CD8-positive, alpha-beta memory T cell (primary cell): ENCODE measurements at places on chromosomes 3 and 15.

DNA sequence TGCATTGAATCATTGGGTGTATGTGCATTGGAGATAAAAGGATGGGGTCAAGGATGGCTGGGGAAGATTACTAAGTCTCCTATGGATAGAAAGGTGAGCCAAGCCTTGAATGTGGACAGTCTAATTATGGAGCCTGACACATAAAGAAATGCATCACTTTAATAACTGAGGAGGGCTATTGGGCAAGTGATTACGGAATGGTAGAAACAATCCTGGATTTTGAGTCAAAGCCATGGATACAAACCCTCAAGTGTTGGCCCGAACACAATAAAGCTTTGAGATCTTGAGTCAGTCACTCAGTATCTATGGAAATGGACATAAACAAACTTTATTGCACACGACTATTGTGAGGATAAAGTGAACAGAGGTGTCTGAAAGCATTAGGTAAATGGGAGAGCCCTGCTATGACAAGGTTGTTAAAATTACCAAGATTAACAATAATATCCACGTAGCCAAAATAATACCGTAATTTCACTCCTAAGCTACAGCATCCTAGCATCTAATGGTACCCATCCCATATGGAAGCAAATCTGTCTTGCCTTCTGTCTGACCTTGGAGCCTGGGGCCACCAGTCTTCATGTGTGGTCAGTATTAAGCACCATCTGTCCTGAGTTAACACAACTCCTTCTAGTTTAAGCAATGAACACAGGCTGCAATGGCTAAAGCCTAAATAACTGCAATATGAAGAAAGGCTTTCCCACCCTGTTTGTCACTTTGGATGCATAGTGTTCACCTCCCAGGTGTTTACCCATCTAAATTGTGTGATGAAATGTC lies 136.9 kb upstream of the PRICKLE2 start:
- DNase-seq = no peak

DNA sequence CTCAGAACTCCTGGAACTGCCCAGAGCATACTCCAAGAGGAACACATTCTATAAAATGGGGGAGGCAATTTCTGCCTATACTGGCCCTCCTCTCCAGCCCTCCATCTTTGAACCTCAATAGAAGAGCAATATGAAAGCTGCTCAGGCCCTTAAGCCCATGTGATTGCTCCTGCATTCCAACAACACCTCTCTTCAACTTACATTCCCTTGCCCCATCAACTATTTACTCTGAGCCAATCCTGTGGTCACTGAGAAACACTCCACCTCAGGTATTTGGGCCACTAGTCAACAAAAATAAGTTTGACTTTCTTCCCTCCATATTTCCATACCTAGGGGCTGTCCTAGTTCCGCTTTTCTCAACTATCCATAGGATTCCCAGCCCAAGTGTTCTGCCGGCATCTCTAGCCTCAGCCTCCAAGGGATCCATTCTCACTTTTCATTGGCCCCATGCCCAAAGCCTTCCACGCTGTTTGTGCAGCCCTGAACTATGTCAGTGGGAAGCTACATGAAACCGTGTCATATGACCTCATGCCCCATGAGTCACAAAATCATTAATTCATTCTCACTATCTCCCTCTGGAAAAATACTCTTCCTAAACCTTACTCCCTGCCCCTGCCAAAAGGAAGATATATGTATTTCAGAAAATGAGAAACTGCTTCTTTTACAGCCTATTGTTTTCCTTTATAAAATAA lies 61.6 kb downstream of the GJD2 start:
- no peak for DNase-seq

DNA sequence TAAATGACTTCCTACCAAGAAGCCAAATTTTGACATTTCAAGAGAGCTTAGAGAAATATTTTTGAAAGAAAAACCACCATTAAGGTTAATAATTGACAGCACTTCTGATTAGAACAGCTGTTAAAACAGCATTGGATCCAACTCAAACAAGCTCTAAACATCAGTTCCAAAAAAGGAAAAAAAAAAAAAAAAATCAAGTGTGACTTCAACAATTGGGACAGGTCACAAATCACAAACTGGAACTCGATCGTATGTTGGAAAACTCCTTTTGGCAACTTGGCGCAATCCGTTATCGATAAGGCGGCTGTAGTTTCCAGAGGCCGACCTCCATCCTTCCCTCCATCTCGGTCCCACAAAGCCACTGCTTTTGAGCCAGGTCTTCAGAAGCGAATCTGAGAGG lies 17.8 kb downstream of the TLE3 start:
- DNase-seq = no peak

GRCh38 chr3:173709026-173709425 lies 311.5 kb downstream of the NLGN1 start:
- no peak for DNase-seq

DNA sequence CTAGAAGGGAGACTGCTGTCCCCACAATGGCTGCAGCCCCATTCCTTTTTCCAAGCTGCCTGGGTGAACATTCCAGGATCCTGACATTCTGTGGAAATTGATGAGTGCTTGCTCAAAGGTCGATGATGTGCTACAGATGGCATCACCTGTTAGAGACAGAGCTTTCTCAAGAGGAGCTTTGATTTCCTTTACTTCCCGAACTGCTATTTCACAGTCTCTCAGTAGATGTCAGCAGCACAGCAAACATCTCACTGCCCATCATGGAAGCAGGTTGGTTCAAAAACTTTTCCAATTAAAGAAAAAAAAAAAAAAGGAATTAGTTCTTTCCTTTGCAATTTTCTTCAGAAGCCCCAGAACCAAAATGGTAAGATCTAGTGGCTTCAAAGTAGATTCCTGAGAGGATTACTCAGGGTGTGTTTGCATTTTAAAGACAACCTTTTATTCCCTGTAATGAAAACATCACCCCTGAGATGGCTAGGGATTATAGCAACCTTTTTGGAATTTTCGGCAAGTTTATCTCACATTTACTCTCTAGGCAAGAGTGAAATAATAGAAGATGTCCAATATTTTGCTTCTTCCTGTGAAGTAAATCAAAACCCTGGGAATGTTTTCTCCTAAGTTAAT lies 44.8 kb downstream of the POLR2M start:
- DNase-seq = no peak
